ENCODE measurements at places on chromosomes 3 and 15. TPM values are rescaled to one million over a fixed set of nuclear protein-coding genes. Genes with fewer than 3 reads are reported as not detected.

DNA sequence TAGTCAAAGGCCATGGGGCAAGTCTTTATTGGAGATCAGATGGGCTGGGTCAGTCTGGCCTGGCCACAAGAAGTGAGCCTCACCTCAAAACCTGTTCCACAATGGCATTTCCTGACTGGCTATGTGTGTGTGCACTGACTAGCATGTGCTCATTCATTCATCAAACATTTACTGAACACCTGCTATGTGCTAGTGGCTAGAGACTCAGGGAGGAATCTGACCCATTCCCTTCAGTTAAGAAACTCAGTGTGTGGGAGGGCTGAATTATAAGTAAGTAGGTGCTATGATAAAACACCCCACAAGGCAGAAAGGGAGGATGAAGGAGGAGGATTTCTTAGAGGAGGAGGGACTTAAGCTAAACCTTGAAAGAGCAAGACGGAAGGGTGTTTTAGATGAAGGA lies 5.4 kb upstream of the CGNL1 start:
- H3K4me3 ChIP-seq: no peak overlapping the region
- no peaks in the 10 kb centered on the region for H3K4me1 ChIP-seq

Gene LRRC49
- 18.1 TPM for total RNA-seq

- H3K4me3 ChIP-seq: no peak overlapping the region
- no peaks in the 10 kb centered on the region for H3K27me3 ChIP-seq
- no peaks in the 10 kb centered on the region for H3K36me3 ChIP-seq
- H3K4me1 ChIP-seq: peaks cover 11% of the 10 kb centered on the region
Observed at GRCh38 chr3:71134521-71134920, 449.0 kb downstream of the FOXP1 start.

DNA sequence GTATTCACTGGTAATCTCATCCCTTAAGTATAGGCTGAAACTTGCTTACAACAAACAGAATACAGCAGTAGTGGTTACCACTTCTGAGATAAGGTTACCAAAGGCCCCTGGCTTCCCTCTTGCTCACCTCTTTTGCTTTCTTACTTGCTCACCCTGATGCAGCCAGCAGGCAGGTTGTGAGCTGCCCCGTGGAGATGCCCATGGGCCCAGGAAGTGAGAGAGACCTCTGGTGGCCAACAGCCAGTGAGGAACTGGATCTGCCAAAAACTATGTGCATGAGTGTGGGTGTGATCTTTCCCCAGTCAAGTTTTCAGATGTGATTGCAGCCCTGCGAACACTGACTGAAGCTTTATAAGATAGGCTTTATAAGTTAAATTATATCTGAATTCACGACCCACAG lies 48.7 kb downstream of the NMNAT3 start:
- no peaks in the 10 kb centered on the region for H3K27me3 ChIP-seq
- DNase-seq: no peak
- H3K36me3 ChIP-seq: no peaks in the 10 kb centered on the region
- H3K4me3 ChIP-seq: no peak overlapping the region
- no peak overlapping the region for H3K27ac ChIP-seq
